Glutamatergic neuron (in vitro differentiated cells): ENCODE measurements at places on chromosomes 11 and 22. TPM values are rescaled to one million over a fixed set of nuclear protein-coding genes. Genes with fewer than 3 reads are reported as not detected.

LRRC56 gene
- 2.6 TPM for total RNA-seq

CXCR5 gene
- total RNA-seq = not detected

KLHL35 gene
- 41.4 TPM for total RNA-seq

- DNase-seq = no peak
Observed at GRCh38 chr11:83140691-83141455, 16.1 kb upstream of the PCF11 start.

GRCh38 chr11:35602160-35602793, 16.0 kb upstream of the FJX1 start:
- DNase-seq = no peak

DNA sequence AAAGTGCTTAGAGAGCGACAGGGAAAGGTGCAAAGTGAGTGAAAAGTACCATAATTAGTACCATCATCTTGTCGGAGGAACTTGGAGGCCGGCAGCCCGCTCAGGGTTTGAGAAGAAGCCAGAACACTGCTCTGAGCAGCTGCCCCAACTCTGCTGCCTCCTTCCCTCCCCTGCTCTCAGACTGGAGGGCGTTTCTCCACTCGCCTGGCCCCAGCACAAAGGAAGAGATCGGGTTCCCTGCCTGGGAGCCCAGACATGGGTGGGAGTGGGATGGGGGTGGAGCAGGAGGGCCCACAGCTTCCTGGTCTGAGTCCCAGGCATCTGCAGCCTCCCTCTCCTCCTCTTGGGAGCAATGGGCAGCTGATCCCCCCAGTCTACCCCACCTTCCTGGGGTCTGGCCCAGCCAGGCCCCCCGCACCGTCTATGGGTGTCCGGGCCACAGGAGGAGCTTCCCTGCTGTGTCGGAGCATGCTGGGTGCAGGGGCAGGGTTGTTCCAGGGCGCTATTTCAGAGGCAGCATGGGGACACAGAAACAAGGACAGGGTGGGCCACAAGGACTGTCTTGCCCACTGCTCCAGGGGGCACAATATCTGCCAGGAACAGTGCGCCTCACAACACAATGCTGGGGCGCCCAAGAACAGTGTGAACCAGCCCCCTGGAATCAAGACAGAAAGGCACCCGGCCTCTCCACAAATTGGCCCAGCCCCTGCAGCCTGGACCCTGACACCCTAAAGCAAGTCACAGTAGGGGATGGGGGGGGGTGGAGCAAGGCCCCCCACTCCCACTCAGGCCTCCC, 4.8 kb downstream of the LIF start:
- no peak for DNase-seq

GRCh38 chr22:19105867-19106802, 16.1 kb downstream of the DGCR2 start:
- DNase-seq = peak; percentile 57

GRCh38 chr11:103552086-103552485, 442.9 kb downstream of the DYNC2H1 start:
- DNase-seq = no peak

- no peak for DNase-seq
Observed at GRCh38 chr11:128039140-128040021, 548.0 kb downstream of the ETS1 start.

GRCh38 chr11:119352857-119353260, 6.4 kb upstream of the MFRP start:
- no peak for DNase-seq

- no peak for DNase-seq
Observed at GRCh38 chr11:12629601-12630313, 44.5 kb upstream of the TEAD1 start.

DNA sequence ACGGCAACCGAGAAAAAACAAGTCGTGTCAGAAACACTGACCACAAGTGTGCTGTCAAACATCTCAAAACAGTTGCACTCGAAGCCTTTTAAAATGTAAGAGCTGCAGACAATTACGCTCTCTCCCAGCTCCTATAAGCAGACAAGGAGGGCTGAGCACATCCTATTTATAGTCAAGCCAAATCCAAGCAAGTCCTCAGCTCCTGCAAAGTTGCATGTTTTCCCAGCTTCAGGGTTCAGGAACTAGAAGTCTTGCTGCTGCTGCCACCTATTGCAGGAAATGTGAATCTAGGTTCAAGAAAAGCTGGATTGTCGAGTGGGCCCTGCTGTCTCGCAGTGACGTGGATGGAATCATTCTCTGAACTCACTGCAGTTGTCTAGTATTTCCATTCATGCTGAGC, 15.5 kb downstream of the EFCAB6 start:
- no peak for DNase-seq

DNA sequence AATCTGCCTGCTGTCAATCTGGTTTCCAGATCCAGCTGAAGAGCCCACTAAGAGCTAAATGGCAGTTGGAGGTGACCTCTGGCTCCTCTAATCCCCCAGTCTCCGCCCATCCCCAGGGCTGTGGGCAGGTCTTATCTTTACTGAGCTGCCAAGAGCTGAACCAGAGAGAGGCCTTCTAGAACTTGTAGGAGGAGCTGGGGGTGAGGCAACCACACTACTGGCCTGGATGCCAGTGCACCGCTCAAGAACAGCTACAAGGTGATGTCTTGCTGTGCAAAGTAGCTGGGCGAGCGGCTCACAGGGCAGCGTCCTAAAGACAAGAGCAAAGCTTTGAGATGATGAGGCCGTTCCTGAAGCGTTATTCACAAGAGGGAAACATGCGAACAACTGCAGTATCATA, 374.6 kb downstream of the CTTN start:
- no peak for DNase-seq

- no peak for DNase-seq
Observed at GRCh38 chr11:3143136-3143880, 21.8 kb downstream of the OSBPL5 start.

- DNase-seq = no peak
Observed at GRCh38 chr11:58086528-58086927, 38.8 kb downstream of the OR9I1 start.
